ENCODE measurements at places on chromosomes 7 and 10.
A peak's percentile ranks its signal among the peaks of the same experiment; 100 is the strongest.

DNA sequence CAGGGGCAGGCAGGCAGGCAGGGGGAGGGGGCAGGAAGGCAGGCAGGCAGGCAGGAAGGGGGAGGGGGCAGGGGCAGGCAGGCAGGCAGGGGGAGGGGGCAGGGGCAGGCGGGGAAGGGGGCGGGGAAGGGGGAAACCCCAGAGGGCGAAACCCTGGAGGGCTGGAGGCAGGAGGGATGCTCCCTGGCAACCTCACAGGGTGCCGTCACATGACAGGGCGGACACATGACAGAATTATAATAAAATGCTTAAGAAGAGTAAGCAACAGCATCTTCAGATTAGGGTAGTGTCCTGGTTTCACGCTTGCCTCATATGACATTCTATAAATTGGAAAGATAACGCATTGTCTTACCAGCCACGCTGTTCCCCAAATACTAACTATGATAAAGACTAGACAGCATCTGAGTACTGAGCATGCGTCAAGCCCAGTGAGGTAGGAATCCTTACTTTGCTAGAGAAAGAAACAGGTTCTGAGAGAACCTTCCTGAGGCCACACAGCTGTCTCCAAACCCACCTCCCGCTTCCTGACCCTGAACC, 131.6 kb downstream of the DIP2C start:
- DNase-seq: no peak

DNA sequence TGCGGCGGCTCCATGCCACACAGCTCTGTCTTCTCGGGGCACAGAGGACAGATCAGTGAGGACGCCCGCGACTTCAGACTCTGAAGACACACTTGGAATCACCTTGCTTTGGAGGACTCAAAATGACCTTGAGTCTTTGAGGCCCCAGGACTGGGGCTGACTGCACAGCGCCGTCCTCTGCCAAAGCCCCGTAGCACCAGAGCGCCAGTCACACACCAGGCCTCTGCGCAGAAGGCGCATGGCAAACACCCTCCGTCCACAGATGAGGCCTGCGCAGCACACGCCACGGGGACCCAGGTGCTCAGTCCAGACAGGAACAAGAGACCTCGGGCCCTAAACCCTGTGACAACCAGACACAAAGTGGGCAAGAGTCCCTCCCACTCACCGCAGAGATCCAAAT, 134.7 kb downstream of the MAD1L1 start:
- DNase-seq: no peak

DNA sequence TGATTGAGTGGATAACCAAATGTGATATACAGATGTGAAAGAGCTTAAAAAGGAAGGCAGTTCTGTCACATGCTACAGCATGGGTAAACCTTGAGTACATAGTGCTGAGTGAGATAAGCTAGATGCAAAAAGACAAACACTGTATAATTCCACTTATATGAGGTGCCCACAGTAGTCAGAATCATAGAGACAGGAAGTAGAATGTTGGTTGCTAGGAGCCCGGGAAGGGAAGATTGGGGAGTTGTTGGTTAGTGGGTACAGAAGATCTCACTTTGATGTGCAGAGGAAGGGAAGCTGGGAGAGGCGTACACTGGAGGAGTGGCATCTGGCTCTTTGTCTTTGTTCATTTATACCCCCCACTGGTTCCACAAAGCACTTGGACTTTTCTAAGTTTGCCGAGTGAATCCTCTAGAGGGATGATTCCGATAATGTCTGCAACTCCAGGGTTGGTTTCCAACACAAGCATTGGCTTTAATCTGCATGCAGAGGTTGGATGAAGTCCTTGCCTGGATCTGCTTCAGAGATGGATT, 39.5 kb downstream of the TSPAN14 start:
- DNase-seq: no peak

DNA sequence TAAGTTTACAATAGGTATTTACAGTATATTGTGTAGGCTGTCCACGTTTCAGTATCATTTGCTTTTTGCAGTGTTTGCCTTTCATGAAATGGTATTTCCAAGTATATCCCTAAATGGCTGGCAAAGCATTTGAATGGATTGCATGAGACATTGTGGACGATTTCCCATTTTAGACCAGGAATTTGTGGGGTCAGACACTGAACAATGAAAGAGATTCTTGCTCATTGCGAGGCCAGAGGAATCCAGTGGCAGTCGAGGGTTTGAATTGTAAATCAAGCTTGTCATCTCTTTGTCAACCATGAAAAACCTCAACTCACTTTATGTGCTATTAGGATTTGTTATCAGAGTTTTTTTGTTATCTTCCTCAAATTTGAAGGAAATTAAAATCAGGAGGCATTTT, 70.8 kb downstream of the CREB5 start:
- no peak for DNase-seq

DNA sequence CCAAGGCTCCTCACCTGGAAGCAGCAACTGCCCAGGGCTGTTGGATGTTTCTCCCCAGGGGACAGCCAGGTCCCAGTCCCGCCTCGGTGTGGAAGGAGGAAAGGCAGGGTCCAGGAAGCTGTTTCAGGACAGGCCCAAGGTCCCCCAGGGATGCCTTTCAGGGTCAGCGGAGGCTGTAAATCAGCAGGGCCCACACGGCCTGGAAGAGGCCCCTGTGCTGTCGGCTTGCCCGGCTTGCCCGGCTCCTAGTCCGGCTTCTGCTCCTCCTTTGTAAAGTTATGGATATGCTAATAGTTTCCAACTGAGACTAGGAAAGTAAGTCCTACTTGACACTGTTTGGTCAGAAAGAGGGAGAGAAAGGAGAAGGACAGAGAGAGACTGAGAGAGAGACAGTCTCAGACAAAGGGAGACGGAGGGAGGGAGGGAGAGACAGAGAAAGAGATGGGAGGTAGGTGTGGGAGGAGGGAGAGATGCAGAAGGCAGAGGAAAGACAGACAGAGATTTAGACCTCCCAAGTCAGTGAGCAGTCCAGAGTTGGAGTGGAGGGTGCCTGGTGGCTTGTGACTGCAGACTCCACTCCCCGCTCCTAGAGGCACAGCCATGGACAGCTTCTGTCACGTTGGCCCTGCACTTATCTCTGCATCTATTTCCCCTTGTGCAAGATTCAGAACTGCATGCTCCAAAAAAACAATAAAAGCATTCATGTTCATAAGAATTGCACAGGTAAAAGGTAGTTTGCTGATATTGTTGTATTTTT, 10.5 kb downstream of the IKZF1 start:
- no peak for DNase-seq

GRCh38 chr7:96591900-96592676, 117.6 kb downstream of the SEM1 start:
- DNase-seq: no peak

DNA sequence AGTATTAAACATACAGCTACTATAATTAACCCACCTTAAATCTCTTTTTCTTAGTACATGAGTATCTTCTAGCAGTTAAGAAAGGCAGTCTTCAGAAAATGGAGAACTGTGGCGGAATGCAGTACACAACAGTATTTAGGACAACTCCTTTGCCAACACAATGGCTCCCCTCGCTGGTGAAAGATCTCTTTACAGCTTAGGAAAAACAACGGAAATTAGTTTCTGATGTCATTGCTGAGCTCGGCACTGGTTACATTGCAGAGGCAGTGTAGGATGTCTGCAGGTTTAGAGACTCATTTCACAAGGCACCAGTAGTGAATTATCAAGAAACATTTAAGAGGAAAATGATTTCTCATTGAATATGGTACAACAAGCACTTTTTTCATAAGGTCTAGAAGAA, 43.4 kb downstream of the GLRX3 start:
- no peak for DNase-seq

- no peak for DNase-seq
Observed at GRCh38 chr10:26770069-26770468, 72.6 kb downstream of the PDSS1 start.

DNA sequence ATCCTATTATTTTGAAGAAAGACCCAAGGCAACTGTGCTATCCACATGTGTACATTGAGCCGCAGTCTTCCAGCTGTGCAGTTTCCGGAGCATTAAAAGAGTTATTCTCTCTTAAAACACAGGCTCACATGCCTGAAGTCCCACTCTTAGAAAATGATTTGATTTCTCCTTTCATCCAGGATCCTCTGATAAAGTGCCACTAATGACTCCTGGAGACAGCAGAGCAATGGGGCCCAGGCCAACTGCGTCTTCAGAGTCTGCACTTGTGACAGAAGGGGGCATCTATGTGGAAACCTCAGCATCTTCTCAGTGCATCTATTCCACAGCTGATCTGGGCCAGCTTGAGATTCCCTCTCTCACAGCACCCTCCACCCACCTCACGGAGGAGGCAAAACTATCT, 482.1 kb upstream of the AKR1E2 start:
- no peak for DNase-seq

DNA sequence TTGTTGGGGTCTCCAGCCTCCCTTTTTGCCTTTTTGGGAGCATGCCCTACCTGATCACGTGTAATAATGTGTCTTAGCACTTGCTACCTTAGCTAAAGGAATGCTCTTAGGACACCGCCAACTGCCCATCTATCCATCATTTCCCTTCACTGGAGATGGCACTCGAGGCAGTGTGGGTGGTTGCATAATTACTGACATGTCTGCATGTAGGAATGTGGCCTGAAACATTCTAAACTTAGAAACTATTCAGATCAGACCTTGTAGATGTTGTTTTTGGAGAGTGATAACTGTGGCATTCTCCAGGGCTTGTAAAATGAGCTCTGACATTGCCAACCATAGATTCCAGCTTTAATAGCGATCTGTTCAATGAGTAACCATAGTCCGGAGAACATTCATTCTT, 365.8 kb downstream of the BBS9 start:
- no peak for DNase-seq

GRCh38 chr10:79266543-79267312, 80.5 kb upstream of the PPIF start:
- no peak for DNase-seq

DNA sequence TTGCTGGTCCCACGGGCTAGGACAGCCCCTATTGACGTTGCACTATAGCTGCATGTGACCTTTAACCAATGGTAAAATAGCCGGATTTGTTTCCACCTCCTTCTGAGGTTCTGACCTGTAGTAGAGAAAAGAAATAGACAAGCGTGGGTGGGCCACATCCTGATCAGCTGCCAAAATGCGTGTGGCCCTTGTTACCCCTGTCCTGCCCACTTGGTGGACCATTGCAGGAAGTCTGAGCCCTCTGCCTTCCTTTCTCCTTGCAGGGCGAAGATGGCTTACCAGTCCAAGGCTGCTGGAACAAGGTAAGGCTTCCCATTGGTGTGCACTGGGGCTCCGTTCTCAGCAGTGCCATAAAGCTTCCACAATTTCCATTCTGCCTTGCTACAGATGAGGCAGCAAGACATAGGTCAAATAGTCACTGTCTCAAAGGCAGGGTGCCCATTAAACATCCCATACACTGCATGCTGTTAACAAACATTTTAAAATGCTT, 95.9 kb upstream of the MACROH2A2 start:
- DNase-seq: no peak

- no peak for DNase-seq
Observed at GRCh38 chr7:2913760-2914387, 69.8 kb upstream of the GNA12 start.

GRCh38 chr7:55255496-55256445, 109.4 kb upstream of the LANCL2 start:
- DNase-seq: peak; percentile 25

DNA sequence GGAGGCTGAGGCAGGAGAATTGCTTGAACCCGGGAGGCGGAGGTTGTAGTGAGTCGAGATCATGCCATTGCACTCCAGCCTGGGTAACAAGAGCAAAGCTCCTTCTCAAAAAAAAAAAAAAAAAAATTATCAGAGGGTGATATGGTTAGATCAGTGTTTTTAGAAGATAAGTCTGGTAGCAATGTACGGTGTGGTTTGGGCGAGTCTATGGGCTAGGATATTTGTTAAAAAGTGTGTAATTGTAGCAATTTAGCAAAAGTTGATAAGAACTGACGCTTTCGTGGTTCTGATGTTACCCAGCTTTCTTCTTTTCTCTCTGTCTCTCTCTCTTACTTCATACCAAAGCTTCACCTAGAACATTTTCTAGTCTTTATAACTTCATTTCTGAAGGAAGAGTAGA, 6.9 kb upstream of the CYP51A1 start:
- no peak for DNase-seq

DNA sequence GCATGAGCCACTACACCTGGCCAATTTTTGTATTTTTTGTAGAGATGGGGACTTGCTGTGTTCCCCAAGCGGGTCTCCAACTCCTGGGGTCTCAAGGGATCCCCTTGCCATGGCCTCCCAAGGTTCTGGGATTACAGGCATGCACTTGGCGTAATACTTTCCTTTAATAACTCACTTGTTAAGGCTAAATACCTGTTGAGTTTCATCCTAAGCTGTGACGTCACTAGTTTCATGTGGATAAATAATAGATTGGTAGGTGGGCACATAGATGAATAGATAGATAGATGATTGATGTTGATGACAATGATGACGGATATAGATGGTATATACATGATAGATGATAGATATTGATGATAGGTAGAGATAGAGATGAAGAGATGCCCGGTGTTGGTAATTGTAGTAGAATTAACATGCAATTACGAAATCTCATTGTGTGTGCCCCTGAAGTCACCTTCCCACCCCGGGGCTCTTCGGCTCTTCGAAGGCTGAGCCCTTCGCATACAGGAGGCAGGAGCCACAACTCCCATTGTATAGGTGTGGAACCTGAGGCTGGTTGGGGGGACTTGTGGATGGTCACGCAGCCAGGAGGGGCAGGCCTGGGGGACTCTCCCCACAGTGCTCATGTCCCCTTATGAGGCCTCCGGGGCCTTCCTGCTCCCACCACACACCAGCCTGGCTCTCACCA, 2.6 kb downstream of the GRIFIN start:
- no peak for DNase-seq

DNA sequence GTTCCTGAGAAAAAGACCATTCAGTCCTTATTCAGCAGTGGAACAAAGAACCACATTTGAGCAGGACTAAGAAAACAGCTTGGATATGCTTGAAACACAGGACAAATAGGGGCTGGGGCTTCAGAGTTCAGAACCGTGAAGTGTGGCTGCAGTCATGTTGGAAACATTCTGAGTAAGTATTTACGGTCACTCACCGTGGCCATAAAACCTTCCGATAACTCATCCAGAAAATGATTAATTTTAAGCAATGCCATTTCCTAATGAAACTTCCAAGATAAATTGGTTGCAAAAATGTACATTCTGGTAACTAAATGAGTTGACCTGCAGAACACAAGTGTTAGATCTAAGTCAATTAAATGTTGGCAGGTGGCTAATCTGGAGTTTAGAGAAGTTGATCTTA, 279.2 kb downstream of the CXCL12 start:
- no peak for DNase-seq

DNA sequence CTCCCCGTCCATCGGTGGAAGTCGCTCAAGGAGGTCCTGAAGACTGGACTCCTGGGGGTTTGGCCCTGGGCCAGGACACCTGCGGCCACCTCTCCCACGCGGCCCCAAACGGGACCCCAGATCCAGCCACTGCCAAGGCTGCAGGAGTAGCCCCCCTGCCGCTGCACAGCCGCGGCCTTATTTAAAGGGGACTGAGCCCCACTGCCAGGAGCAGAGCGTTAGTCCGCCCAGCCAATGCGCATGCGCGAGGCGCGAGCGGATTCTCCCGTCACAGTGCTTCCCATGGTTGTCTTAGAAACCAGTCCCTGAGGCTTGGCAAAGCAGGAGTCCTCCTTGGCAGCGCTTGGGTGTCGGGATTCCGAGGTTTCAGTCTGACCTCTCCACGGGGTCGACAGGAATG, 320.0 kb downstream of the ZNF716 start:
- DNase-seq: no peak

Data from activated CD8-positive, alpha-beta memory T cell treated with anti-CD3 and anti-CD28 coated beads for 4 hours (primary cell).